Esophagus muscularis mucosa (tissue), 4 donors: ENCODE measurements at places on chromosomes 16 and 17. TPM values are rescaled to one million over a fixed set of nuclear protein-coding genes. Genes with fewer than 3 reads are reported as not detected.
A peak's percentile ranks its signal among the peaks of the same experiment; 100 is the strongest.

The SLC26A11 gene
- 13.8 TPM for total RNA-seq

The CEP20 gene
- total RNA-seq: 33.2 TPM

The SMIM5 gene
- total RNA-seq: 5.8 TPM

The AIPL1 gene
- not detected for total RNA-seq

GRCh38 chr16:83633286-83633685 lies 174.5 kb upstream of the HSBP1 start:
- DNase-seq: peak; percentile 17

GRCh38 chr16:1013593-1013900 lies 32.0 kb downstream of the SOX8 start:
- no peak for DNase-seq

- DNase-seq: no peak
Measured at GRCh38 chr17:57876866-57877237, 27.0 kb upstream of the MRPS23 start.

DNA sequence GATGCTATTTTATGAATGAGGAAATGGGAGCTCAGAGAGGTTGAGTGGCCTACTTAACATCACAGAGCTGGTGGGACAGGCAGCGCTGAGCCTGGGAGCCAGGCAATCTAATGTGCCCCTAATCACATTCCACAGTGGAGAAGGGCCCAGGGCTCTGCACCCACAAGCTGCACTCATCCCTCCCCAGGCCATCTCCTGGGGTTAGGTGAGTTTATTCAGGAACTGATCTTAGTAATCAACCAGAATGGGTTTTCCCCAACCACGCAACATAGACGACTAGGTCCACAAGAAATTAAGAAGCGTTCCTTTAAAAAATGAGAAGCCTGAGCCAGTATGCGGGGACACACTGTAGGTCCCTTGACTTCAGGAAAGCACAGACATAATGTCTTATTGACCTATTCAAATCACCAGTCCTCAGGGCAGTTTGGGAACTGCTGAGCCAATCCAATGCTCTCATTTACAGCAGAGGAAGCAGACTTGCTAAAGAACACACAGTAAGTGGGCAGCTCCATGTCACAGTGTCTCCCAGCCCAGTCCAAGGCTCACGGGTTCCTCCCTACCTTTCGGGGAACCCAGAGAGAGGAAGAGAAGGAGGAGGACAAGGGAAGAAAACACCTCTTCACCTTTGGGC lies 2.3 kb downstream of the MPP3 start:
- no peak for DNase-seq

DNA sequence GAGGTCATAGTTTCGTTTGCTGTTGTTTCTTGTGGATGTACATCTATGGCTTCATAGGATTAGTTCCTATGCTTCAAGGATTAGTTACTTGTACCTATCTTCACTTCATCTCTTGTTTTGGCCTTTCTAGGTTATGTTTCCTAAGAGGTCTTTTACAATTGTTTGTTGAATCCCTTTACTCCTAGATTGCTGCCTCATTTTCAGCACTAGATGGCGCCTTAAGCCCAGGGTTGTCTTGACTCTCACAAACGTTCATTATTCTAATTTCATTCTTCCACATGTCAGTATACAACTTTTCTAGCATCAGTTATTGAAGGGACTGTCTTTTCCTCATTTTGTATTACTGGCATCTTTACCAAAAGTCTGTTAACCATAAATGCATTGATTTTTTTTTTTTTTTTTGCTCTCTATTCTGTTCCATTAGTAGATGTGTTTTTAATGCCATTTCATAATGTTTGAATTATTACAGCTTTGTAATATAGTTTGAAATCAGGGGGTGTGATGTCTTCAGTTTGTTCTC lies 45.0 kb upstream of the NACA2 start:
- no peak for DNase-seq

GRCh38 chr16:30902029-30902972 lies 5.9 kb downstream of the CTF1 start:
- DNase-seq: no peak

GRCh38 chr17:70298929-70299531 lies 129.7 kb downstream of the KCNJ2 start:
- DNase-seq: no peak

- no peak for DNase-seq
Measured at GRCh38 chr17:34479371-34479770, 100.0 kb upstream of the TMEM132E start.

DNA sequence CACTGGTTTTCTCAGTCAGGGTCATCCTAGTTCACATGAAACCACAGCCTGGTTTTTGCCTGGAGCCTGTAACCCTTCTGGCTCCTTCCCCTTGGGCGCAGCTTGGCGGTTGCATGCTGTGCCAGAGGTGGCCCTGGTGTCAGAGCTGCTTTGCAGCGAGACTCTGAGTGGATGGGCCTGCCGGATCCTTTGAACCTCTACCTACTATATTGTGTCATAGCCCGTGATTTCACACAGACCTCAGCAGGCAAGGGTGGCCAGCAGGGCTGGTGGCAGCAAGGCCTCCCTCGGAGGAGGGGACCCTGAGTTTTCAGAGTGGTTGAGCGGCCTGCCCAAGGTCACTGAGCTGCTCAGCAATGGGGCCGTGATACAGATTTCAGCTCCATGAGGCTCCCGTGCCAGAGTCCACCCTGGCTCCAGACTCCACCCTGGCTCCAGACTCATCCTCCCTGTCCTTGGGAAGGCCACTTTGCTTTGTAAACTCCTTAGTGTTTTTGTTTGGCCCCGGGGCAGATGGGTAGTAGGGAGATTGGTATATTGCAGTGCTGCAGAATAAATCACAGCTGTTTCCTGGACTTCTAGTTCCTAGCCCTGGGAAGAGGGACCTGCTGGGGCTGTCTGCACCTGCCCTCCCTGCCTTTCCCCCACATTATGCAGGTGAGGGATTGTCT lies 9.7 kb downstream of the MPRIP start:
- DNase-seq: no peak

- peak; percentile 77 for DNase-seq
Measured at GRCh38 chr16:72266836-72267235, 94.9 kb upstream of the PMFBP1 start.

DNA sequence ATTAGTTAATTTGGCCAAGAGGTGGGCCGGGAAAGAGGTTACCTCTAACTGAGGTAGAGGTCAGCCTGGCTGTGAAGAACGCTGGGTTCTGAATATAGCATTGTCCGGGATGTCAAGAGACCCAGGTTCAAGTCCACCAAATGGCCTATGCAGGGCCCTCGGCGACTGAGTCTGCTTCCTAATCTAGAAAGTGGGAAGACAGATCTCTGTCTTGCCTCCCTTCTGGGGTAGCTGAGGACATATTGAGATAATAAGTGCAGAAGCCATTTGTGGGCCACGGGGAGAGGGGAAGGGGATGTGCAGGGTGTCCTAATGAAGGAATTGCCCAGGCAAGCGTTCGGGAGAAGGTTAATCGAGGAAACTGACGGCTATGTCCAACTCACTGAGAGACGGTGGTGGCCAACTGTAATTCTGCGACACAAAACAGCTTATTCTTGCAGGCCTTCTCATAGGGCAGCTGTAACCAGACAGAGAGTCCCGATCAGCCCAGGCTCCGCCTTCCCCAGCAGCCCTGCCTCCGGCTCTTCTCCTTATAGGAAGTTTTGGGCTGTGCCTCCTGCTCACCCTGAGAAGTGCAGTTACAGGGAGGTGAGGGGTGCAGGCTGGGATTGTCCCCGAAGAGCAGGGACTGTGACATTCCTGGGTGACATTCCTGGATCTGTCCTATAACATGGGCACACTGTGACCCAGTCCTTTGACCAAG lies 15.9 kb downstream of the HASPIN start:
- DNase-seq: no peak

- no peak for DNase-seq
Measured at GRCh38 chr17:40176754-40177110, 538 bp upstream of the RAPGEFL1 start.
